ENCODE measurements at places on chromosomes 7 and 10. TPM values are rescaled to one million over a fixed set of nuclear protein-coding genes. Genes with fewer than 3 reads are reported as not detected.

Gene TYW1
- 17.4 TPM for total RNA-seq

Gene MBL2
- not detected for total RNA-seq

Gene GPR85
- 0.53 TPM for total RNA-seq

Gene CCNY
- 75.4 TPM for total RNA-seq

Gene NACAD
- 0.66 TPM for total RNA-seq

Measured in thoracic aorta endothelial cell (primary cell).